ENCODE measurements at places on chromosomes 12 and 14.

DNA sequence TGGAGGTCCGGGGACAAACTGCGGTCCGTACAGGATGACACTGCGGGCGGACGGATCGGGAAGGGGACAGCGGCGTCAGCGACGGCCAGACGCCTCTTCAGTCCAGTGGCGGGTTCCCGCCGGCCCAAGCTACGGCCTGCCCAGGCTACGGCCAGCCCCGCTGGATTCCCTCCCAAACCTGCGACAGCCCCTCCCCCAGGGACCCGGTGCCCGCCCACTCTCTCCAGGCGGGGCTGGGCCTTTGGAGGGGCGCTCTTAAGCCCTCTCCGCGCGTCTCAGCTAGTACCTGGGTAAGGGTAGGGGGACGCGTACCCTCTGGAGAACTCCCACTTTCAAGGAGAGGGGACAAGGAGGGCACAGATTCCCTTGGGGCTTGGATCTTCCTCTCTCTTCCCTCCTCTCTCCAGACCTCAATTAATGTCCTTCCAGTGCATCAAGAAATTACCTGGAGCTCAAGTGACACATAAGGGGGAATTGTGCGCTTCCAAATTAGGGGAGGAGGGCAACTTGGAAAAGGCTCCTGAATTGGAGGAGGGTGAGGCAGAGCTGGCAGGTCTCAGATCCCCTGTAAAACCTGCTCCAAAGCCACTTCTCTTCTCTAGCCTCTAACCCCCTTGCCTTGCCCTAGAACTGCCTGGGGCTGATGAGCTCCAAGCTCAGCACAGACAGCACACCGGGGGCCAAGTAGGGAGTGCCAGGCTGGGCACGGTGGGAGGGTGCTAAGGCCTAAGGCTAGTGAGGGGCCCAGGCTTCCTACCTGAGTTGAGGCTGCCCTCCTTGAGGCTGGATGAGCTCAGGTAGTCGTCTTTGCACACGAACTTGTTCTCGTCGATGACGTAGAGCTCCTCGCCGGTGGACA, 3.1 kb downstream of the LHX5 start:
- no peak for DNase-seq

DNA sequence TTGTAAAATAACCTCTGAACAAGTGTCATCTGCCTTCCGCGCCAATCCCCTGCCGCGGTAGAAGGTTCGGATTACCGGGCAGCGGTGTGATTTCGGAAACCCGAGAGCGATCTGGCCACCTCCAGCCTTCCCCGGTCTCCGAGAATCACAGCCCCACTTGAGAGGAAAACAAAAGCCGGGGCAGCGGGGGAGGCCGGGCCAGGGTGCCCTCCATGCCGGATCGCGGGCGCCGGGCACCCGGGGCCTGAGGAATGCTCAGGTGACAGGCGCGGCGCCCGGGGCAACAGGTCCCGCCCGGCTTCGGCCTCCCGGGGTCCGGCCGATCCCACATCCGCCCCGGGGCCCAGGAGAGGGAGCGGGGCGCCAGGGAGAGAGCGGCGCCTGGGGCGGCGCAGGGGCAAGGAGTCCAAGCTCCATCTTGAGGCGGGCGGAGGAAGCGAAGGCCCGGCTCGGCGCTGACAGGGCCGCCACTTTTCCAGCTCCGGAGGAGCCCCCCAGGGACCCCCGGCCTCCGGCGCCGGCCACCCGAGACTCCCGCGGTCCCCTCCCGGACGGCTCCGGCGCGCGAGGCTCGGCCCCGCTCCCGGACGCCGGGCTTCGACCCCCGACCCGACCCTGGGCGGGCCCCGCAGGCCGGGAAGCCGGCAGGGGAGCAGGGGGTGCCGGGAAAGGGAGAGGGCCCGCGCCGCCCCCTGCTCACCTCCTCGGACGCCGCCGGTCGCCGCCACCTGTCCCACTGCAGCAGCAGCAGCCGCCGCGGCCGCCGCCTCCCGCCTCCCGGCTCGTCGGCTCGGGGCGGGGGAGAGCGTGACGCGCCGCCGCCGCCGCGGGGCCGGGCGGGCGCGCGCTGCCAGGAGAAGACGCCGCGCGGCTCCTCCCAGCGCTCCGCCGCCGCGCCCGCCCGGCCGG, at the start of gene CLIP1:
TSS of gene CLIP1 (minus strand) at position 849 of the 909 bp plus-strand sequence. CDS start 42,217 bp downstream, outside the sequence.
- peak; percentile 83 for DNase-seq

DNA sequence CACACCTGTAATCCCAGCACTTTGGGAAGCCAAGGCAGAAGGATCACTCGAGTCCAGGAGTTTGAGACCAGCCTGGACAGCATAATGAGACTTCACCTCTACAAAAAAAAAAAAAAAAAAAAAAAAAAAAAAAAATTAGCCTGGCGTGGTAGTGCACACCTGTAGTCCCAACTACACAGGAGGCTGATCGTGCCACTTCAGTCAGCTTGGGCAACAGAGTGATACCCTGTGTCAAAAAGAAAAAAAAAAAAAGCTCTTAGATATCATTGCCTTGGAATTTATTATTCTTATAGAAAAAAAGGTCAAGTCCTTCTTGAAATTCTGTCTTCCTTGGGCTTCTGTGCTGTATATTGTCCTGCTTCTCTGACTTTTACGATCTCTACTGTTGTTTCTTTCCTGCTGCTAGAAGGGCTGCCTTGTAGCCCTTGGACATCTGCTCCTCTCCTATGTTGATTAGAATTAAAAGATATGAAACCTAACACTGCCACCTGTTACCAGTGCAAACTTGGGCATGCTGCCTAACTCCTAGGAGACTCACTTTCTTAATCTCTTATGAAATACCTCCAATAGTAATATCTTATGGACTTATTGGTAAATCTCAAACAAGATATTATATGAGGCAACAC, 5.7 kb downstream of the TMEM19 start:
- DNase-seq, result no peak

GRCh38 chr14:86654558-86655184, 1124.7 kb downstream of the FLRT2 start:
- DNase-seq, result peak; percentile 44

DNA sequence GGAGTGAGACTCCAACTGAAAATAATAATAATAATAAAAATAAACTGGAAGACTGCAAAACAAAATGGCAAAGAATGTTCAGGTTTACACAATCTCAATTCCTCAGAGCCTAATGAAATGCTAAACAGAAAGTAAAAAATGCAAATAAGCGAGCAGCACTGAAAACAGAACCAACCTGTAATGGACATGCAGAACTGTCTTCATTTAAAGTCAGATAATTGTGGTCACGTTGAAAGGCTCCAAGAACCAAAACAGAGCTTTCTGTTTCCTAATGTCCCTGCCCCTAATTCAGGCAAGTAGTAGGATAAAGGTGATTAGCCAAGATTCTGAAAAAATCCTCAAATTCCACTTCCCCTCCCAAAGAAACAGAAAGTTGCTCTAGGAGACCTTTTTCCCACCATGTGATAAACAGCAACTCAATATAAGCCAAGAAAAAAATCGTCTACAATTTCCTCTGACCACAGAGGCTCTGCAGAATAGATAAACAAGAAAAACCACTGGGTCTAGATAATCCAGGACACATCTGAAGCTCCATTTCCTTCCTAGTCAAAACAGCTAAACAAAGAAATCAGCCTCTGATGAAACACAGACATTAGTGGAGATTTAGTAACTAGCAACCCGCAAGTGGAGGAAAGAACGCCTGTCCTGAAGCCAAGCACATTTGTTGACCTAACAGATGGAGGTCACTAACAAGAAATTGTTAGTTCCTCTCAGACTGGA, 3.0 kb downstream of the MIS18BP1 start:
- no peak for DNase-seq

- no peak for DNase-seq
These were observed 91.5 kb downstream of the APAF1 start for GRCh38 chr12:98736352-98737321.

DNA sequence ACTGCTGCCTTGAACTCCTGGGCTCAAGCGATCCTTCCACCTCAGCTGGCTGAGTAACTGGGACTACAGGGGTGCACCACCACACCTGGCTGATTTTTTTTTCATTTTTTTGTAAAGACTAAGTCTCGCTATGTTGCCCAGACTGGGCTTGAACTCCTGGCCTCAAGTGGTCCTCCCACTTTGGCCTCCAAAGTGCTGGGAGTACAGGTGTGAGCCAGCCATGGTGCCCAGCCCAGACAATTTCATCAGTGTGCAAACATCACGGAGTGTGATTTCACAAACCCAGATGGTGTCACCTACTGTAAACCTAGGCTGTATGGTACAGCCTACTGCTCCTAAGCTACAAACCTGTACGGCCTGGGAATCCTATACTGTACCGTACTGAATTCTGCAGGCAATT, 6.9 kb upstream of the BCL7A start:
- DNase-seq, result no peak

GRCh38 chr12:132772606-132773005, 11.0 kb upstream of the ANKLE2 start:
- DNase-seq, result no peak

- DNase-seq, result no peak
These were observed 164.6 kb downstream of the PPM1H start for GRCh38 chr12:62770381-62770780.

DNA sequence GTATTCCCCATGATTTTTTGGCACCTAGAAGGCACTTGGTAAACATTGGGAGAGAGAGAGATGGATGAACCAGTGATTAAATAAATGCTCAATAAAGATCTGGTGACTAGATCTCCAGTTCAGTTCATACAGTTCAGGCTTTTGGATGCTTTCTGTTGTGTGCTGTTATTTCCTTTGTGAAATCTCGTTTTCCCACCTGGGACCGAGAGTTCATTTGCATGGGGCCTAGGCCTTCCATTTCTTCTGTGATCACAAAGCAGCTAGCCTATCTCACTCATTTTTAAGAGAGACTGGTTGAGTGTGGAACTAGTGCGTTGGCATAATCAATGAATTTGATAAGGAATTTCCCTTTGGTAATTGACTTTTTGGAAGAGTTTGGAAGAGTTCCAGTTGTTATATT, 104.0 kb downstream of the VRK1 start:
- no peak for DNase-seq

- no peak for DNase-seq
These were observed 16.5 kb downstream of the HSPB8 start for GRCh38 chr12:119195256-119195655.

DNA sequence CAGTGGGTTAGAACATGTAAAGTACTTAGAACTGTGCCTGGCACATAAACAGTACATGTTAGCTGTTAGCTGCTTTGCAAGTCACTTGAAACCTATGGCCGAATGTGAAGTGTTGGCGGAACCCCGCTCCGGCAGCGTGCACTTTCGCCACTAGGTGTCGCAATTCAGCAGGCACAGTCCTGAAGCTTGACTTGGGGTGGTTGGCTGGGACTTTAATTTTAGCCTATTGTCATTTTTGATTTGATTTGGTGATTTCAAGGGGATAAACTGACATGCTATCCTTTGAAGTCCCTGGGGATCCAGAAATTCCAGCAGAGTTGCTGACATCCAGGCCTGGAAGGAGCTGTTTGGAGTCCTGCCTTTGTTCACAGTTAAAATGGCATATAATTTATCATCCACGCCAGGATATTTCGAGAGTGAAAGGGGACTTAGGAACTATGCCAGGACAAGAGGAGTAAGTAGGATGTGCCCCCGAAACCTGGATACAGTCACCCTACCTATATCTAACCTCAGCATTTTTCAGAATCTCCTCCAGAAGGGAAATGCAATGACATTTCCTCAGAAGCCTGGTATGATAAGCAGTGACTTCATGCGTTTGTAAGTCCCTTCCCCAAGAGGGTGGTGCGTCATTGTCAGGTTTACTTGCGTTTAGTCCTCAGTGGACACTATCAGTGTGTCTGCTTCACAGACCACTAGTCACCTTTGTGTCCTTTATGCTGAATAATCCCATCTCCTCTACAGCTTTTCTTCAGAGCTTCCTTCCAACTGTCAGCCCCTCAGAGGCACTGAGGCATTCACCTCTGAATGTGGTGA, 3.5 kb upstream of the TSPAN9 start:
- DNase-seq, result peak; percentile 92

DNA sequence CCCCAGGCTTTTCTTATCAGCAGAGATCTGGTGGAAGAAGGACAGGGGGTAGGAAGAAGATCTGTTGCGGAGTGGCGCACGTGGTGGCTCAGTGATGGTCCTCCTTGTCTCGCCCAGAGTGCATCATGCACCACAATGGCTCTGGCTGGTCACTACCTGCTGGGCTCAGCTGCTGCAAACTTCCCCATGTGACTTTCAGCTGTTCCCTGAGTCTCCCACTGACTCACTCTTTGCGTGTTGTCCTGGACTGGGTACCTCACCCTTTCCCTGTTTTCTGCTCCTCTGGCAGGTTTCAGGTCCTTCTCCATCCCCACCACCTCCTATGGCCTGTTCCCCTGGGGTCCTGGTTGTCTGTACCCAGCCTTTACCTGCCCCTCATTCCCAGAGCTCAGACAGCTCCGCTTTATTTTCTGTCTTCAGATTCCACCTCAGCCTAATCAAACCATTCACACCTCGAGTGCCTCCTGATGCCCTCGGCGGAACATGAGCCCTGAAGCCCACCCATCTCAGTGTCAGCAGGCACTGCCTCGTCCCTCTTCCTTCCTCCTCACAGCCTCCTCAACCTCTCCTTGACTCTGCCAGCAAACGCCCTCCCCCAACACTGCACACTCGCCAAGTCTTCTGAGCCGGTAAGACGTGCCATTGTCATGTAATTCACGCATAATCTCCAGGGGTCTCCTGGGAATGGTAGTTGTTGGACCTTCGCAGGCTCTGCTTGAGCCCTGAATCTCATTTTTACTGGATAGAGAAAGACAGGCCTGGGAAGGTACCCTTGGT, 1.8 kb downstream of the C1R start:
- no peak for DNase-seq

GRCh38 chr12:105357162-105357691, 26.7 kb downstream of the C12orf75 start:
- no peak for DNase-seq

- DNase-seq, result no peak
These were observed 102.9 kb downstream of the RPS29 start for GRCh38 chr14:49483268-49483667.

DNA sequence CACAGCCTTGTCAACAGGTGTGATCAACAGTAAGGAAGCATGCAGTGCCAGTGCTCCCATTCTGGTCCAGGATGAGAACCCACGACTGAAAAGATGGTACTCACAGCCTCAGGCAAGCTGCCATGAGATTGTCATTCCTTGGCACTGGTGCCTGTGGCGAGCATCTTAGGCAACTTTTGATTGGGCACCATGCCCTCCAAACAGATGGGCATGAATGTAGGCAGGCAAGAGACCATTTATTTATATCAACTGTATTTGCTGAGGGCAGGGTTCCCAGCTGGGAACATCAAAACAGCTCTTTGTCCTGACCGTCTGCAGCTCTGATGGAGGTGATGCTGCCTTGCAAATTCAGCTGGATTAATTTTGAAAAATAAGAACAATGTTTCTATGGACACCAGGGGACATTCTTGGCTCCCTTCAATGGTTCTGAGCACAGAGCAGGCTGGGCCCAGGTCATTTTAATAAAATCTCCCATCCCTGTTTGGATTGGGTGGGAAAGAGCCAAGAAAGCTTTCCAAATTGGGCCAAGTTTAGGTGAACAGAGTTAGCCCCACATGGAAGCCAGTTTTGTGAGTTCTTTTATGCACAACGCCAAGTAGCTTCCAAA, 522.5 kb downstream of the RMST start:
- DNase-seq, result no peak

GRCh38 chr14:49173765-49174373, 412.3 kb downstream of the RPS29 start:
- DNase-seq, result peak; percentile 58

DNA sequence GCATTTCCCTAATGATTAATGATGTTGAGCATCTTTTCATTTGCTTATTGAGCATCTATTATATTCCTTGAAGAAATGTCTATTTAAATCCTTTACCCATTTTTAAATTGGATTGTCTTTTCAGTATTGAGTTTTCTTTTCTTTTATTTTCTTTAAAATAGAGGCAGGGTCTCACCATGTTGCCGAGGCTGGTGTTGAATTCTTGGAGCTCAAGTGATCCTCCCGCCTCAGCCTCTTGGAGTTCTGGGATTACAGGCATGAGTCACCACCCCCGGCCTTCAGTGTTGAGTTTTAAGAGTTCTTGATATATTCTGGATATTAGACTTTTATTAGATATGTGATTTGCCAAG, 73.3 kb upstream of the HECTD1 start:
- no peak for DNase-seq
